GM23248 (cell line): ENCODE measurements at places on chromosomes 3 and 15. TPM values are rescaled to one million over a fixed set of nuclear protein-coding genes. Genes with fewer than 3 reads are reported as not detected.

The MAGI1 gene
- 5.8 and 7.3 TPM in 2 replicates for polyA plus RNA-seq

- DNase-seq = no peak
These were observed 50.0 kb downstream of the RASGRP1 start for GRCh38 chr15:38514601-38515000.

- DNase-seq = no peak
These were observed 490.4 kb upstream of the PROK2 start for GRCh38 chr3:72275331-72275751.

DNA sequence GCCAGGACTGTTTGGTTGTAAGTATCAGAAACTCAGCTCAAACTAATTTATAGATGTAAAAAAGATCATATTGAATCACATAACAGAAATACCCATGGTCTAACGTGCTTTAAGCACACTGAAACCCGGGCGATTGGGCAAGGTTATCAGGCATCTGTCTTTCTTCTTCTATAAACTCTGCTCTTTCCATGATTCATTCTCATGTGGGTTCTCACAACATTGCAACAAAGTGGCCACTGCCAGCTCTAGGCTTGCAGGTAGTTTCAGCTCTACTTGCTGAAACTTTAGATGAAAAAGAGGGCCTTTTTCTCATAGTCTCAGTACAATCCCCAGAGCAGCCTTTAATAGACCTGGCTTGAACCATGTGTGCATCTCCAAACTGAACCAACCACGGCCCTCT, 456.1 kb downstream of the MFSD1 start:
- no peak for DNase-seq

DNA sequence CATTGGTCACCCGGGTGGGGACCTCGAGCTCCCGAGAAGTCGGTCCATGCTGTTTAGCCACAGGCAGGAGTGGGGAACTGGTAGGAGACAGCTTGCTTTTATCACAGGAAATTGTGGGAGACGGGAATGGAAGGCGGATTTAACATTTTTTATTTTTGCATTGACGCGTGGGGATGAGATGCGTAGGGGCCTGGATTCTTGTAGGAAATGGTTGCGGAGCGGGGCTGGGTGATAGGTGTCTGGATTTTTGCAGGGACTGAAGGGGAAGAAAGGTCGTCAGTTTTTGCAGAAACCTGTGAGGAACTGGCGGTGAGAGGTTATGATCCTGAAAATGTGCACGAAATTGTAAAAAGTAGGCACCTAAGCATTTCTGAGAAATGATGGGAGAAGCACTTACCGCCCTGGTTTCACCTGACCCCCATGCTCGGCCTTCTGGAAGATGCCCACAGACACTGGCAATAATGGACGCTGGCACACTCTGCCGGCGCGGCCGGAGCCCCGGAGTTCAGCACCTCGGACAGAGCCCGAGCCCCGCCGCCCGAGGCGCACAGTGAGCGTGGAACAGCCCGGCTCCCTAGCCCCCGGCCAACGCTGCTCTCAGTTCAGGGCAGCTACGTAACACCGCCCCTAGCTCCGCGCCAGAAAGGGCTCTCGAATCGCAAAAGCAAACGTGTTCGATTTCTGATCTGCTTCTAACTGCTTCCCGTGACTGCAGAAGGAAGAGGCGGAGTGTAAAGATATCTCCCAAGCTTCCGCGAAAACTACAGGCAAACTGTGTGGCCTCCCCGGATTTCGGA, 928 bp downstream of the ANKRD34C start:
- DNase-seq = peak; percentile 57

GRCh38 chr15:31265090-31265870, 61.4 kb upstream of the KLF13 start:
- no peak for DNase-seq

The GALNT15 gene
- 9.9 and 10.7 TPM in 2 replicates for polyA plus RNA-seq

GRCh38 chr3:9712415-9712814, 8.8 kb downstream of the CPNE9 start:
- no peak for DNase-seq

DNA sequence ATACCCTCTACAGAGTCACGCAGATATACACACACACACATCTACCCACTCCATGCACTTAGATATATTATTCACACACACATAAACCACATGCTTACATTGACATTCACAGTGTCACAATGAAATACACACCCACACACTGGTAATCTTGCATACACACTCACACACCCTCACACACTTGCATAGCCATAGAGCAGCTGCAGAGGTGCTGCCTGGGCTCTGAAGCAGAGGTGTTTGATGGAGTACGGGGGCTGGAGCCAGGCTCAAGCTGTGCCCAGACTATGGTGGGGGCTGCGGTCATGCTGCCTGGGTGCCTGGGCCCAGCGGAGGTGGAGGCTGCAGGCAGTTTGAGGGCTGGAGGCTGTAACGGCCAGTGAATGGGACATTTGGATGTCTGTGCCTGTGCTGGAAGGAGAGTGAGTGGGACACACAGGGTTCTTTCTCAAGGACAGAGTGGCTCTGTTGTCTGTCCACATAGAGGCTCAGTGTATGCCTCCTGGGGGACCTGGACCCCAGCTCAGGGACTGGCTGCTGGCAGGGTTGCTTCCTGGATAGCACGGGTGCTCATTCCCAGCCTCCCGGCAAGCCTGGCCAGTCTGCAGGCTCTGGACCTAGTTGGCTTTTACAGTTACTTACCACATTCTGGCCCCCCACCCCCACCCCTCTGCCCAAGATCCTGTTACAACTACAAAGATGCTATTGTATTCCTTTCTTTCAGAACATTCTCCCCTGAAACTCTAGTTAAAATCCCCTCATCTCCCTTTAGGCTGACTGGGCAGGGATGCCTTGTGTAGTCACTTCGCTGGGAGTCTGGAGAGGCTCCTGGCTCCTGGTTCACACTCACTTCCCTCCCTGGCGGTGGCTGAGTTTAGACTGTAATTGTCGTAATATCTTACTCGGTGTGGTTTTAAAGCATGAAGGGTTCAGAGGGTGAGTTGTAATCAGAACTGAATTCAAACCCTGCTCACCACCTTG, 12.5 kb downstream of the GASK1A start:
- no peak for DNase-seq

The TTLL3 gene
- 20.1 and 26.9 TPM in 2 replicates for polyA plus RNA-seq
